ENCODE measurements at places on chromosomes 1 and 21.

- peak; percentile 43 for DNase-seq
These were observed 3.7 kb downstream of the TCHH start for GRCh38 chr1:152111515-152111968.

GRCh38 chr21:38798481-38798882 is 7.2 kb upstream of the ETS2 start:
- DNase-seq, result no peak

- DNase-seq, result no peak
These were observed 272.6 kb downstream of the MATN1 start for GRCh38 chr1:30450818-30451233.

DNA sequence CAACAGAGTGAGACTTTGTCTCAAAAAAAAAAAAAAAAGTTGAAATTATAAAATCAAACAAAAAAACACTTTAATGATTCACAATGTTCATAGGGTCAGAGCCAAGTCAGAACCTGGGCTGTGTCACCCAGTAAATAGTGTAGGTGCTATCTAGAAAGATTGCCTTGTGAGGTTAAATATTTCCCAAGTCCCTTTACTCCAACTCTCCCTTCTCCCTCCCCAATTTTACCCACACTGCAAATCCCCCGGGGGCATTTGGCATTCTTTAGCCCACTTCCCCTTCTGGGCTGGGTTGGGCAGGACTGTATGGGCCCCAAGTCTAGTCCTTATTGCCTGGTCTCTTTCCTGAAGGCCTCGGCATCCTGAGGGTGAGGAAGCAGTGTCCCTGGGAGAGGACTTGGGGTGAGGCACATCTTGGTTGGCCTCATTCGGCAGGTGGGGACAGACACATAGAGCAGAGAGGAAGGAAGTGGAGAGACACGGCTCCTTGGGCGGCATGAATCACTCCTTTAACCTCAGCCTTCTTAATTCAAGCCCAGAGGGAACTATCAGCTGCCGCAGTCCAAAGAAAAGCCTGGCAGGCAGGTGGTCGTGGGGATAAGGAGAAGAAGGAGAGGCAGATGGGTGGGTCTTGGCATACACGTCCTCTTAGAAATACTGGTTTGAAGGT is 8.2 kb downstream of the ADORA1 start:
- DNase-seq, result no peak
